ENCODE measurements at places on chromosomes 1 and 21.

DNA sequence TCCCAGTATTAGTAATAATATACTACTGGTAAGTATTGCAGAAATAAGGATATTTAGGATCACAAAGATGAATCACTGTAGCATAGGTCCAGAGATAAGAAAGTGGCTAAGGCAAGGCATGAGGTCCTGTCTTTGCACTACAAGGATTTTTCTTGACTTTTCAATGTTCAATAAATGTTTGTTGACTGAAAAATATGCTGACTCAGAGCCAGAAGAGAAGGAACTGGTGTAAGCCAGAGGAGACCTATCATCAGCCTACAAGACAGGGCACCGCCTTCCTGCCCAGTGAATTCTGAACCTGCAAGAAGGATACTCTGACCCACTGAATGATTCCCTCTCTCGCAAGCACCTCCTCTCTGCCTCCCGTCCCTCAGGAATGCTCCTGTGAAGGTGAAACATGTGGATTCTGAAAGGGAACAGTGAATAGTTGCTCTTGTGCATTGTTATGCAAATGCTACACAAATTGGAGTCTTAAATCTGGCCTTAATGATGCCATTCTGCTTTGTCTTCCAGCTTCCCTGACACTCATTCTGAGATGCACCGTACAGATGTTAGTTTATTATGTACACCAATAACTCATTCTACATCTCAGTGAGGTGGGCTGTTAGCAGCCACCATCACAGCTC is 540.0 kb downstream of the OMA1 start:
- DNase-seq, result no peak

DNA sequence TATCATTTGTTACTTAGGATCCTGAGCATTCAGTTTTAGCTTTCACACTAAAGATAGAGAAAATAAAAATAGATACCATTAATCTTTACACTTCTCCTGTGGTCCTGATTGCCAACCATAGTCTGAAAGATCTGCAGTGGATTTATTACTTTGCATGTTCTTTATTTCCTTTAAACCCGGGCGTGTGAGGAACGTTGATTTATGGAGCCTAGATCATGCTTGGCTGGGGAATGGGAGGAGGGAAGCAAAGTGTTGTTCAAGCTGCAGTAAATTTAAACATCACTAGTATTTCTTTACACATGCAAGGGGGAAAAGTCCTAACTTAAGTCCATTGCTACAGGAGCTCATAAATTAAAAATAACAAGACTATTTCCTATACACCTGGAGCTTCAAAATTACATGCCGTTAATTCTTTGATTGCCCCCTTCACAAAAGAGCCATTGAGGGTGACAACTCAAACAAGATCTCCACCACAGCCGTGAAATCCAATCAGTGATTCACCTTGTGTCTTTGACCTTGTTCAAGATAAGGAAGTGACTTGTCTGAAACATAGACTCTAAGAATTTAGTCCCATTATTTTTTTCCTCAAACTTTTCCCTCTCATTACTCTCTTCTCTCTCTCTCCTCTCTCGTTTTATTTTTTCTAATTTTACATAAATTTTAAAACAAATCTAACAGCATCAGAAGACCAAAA is 282.7 kb downstream of the KIF26B start:
- DNase-seq, result no peak

- no peak for DNase-seq
These were observed 1.2 kb downstream of the MCOLN2 start for GRCh38 chr1:84995484-84996334.

GRCh38 chr1:58572690-58573089 is 4.4 kb downstream of the TACSTD2 start:
- no peak for DNase-seq

- DNase-seq, result no peak
These were observed 54.4 kb downstream of the MAB21L3 start for GRCh38 chr1:116165572-116165971.

DNA sequence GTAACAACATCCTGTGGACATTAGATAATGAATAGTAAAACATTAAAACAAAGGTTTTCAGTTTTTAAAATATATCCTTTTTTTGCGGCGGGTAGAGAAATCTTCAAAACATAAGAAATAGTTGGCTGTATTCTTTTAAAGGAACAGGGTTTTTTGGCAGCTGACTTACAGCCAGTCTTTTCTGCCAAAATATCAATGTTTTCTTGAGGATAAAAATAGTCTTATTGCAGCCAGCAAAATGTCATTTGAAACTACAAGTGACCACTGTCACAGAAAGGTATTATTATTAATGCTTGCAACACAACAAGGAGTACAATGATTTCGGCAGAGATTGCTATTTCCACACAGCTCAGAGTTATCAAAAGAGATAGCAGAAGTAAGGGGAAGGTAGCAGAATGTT is 21.4 kb downstream of the OLFM3 start:
- no peak for DNase-seq

- no peak for DNase-seq
These were observed 54.7 kb downstream of the LACTBL1 start for GRCh38 chr1:22917989-22918388.

GRCh38 chr1:228428412-228428811 is 11.8 kb upstream of the TRIM17 start:
- no peak for DNase-seq

DNA sequence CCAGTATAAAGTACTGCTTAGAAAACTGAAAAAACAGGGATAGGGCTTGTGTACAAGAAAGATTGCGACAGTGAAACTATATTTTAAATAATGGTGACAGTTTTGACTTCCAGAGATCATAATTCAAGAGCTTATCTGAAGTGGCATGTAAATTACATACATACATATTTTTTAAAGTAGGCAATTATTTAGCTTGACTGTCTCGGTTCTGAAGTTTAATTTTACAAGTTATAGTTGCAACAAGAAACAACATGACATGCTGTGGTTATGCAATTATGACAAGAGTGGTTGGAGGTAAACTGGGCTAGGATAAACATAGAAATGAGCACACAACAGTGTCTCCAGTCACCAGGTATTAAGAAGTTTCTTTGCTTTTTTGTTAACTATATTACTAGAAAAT is 4.1 kb downstream of the C1orf21 start:
- DNase-seq, result no peak

DNA sequence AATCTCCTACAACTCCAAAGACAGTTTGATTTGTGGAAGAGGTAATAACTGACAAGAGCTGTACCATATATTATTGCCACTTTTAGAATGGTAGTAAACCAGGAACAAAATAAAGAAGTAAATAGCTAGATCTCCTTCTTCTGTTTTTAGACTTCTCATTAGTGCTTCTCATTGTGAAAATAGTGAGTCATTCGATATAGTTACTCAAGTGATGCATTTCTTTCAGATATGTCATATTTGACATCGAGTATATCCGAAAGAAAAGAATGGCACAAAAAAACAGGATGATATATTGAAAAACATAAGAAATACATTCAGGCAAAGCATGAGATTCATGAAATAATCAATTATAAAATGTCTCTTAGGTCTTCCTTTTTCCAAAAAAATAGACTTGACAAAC is 1346.1 kb downstream of the BRINP3 start:
- DNase-seq, result no peak

DNA sequence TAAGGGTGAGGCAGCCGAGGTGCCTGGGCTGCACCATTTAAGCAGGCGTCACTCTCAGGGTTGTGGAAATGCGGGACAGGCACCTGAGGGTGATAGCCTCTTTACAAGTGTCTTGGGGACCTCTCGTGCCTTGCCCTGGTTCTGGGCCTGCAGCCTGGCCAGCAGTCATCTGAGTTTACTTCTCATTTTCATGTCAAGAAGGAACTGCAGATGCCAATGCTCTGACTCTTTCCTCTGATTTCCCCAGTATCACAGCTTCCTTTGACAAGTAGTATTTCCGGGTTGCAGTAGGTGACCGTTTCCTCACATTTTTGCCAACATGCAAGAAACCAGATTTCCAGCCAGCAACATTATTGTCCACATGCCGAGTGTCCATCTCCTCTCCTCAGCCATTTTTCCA is 286.9 kb downstream of the DISC1 start:
- DNase-seq, result no peak

DNA sequence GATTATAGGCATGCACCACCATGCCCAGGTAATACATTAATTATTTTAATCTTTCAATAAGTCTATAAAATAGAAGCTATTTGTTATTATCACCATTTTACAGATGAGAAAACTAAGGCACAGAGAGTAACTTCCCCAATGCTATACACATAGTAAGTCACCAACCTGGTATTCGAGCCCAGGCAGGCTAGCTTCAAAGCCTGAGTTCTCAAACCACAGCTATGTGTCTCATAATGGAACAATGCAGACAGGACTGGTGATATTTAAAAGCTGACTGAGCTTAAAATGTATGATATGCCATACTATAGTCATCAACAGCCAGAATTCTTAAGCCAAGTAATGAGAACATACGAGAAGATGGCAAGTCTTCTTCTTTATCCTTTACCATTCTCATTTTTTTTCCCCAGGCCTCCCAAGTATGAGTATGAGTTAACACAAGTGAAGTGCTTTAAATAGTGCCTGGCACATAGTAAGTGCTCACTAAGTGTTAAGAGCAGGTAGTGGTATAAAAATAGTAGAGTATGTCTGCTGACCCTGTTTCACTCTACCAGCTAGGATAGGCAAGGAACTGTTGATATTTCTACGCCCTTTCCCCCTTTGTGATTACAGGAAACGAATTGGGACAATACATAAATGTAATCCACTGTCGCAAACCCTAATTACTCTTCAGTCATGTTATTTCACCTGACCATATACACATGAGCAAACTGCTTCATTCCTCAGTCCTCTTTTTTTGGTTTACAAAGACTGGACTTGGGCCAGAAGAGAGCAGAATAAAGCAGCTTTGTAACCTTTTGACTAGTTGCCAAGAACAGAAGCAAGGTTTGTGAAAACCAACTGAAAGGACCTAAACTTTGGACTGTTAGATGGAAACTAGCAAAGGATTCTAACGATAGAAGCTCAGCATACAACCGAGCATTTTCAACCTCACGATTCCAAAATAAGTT is 9.5 kb downstream of the EYA3 start:
- peak; percentile 75 for DNase-seq

DNA sequence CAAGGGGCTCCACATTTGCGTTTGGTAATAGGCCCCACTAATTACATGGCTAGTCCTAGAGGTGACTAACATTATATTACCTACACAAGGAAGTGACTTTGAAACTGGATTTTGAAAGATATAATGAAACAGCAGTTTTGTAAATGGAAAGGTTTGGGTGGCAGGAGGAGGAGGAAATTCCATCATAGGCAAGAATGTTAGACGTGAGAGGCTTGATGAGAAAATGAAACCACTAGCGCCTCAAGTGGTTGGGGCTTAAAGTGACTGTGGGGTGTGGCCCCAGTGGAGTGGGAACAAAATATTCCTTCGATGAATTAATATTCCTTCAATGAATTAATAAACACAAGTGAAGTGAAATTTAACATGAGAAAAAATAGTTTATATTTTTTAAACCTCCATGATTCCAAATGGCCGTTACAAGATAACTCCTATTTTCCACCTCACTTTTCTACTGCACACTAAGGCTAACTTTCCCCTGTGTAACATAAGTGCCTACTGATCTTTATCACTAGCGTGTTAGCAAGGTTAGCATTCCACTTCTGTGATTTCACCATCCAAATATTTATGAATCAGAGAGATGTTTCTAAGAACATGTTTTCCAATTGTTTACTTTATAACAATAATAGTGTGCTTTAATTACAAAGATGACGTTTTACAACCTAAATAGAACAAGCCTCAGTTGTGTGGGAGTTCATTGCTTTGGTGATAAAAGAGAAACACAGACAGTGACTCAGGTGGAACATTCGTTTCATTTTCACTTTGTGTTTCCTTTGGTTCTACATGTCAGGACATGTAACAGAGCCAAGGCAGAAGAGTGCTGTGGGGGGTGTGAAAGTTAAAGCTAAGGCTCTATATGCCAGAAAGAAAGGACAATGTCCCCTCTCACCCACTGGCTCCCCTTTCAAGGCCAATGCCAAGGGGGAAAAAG is 12.5 kb upstream of the ATF3 start:
- peak; percentile 98 for DNase-seq

DNA sequence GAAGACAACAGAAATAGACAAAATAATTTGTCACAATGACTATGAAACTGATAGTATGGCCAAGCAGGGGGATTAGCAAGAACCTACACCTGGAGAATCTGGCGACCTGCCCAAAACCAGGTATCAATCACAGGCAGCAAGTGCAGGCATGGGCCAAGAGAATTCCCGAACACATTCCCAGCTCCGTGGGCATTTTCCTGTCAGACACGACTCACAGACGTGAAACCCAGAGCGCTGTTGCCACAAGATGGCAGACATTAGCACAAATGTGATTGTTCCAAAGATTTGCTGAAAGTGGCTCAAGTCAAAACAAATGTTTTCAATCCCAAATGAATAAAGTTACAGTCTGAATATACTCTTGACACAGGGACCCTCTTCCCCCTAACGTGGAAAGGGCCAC is 36.8 kb downstream of the HLCS start:
- no peak for DNase-seq

GRCh38 chr1:145977486-145978470 is 13.3 kb downstream of the POLR3GL start:
- DNase-seq, result peak; percentile 92

GRCh38 chr21:34307991-34308532 is 55.7 kb upstream of the KCNE2 start:
- no peak for DNase-seq

GRCh38 chr1:36455386-36455785 is 5.1 kb upstream of the OSCP1 start:
- no peak for DNase-seq

GRCh38 chr1:33617451-33617850 is 145.0 kb downstream of the ZSCAN20 start:
- DNase-seq, result no peak

- peak; percentile 98 for DNase-seq
These were observed 23.1 kb upstream of the TNFRSF1B start for GRCh38 chr1:12143631-12144155.

DNA sequence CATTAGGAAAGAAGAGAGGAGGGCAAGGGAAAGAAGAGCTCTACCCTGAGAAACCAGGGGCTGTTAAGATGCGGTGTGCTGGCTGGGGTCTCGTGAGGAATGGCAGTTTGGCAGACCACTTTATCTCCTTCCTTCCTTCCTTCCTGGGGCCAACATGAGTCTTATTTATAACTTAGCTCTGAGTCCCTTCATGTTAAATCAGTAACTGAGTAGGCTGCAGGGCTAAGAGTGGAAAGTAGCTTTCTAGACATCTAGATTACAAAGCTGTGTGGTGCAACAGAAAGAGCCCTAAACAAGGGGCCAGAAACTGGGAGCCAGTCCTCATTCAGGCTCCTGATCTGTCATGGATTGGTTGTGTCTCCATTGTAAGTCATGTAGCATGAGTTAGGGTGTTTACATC is 135.4 kb upstream of the DUSP10 start:
- no peak for DNase-seq

DNA sequence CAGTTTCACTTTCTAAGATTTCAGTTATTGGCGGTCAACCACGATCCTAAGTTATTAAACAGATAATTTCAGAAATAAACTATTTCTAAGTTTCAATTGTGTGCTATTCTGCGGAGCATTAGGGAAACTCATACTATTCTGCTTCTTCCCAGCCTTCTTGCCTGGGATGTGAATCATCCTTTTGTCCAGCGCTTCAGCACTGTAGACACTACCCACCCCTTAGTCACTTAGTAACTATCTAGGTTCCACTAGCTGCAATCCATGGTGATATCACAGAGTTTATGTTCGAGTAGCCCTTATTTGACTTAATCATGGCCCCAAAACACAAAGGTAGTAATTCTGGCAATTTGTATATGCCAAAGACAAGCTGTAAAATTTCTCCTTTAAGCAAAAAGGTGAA is 279.9 kb upstream of the ADAMTS5 start:
- DNase-seq, result peak; percentile 88
